ENCODE measurements at places on chromosomes 4 and X.

DNA sequence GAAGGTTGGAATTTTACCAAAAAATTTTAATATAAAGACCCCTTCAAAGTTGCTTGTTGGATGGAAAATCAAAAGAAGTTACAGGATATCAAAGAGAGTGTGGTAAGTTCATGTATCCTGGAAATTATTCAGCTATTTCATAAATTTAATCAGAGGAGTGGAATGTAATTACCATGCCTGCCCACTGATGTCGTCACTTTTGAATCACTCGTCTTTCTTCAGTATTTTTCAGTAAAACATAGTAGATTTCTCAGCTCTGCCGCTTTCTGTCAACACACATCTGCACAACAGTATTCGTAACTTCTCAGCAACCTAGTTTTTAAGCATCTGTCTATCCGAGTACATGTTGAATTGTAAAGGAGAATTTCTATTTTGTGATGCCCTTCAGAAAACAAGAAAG lies 2163.0 kb upstream of the AGA start:
- no peak for DNase-seq

DNA sequence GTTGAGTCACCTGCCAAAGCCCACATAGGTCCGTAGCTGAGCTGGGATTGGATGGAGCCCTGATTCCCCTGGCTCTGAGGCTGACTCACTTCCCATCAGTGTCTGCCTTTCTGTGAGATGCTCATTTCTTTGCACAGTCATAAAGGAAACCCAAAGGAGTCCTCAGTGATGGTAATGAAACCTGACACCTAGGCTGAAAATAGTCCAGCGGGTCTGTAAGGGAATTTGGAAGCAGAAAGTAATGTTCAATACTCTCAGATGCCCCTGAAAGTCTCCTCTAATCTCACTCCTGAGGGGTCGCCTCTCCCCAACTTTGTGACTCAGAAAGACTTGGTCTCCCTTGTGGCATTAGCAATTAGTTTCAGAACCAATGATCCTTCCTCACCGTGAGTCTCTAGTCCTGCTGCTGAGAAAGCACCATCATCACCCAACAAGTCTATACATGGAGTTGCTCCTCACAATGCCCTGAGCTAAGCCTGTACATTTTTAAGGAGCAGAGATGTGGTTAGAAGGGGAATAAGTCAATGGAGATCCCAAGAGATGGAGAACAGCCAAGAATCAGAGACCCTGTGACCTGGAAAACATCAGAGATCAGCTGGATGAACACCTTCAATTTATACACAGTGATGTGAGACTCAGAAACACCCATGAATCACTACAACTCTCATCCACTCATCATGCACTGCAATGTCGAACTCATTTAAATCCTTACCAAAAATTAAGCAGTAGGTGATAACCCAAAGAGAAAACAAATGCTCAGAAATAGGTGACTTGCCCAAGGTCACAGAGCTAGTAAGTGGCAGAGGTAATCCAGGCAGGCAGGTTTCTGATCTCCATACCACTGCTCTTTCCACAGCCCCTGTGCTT lies 219.0 kb upstream of the CPEB2 start:
- DNase-seq, result no peak

GRCh38 chrX:136209016-136209738 lies 42.0 kb downstream of the MAP7D3 start:
- no peak for DNase-seq

DNA sequence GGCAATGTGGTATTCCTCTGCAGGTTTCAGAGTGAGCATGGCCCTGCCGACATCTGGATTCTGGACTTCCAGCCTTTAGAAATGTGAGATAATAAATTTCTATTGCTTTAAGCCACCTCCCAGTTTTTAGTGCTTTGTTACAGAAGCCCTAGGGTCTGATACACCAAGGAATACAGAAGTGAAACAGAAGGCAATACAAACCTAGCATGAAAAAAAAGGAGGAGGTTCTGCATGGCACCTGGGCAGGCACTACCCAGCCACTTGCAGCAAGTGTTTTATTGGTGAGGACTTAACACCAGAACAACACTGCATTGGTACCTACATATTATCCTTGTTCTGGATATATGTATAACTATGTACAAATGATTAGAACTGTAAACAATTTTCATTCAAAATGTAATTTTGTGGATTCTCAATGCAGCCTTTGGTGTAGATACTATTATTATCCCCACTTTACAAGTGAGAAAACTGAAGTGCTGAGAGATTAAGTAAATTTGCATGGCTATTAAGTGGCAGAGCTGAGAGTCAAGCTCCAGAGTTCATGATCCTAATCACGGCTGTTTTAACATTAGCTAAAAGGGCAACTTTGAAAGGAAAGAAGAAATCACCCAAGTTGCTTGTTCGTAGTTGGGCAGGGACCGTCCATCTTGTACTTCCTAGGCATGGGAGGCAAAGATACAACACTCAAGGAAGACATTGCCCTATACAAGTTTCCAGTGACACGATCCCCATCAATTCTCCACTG lies 71.8 kb downstream of the IL21 start:
- DNase-seq, result no peak

GRCh38 chrX:147893741-147894140 lies 18.0 kb upstream of the FMR1 start:
- DNase-seq, result no peak

- DNase-seq, result no peak
Observed at GRCh38 chr4:3703343-3703676, 62.9 kb upstream of the ADRA2C start.

DNA sequence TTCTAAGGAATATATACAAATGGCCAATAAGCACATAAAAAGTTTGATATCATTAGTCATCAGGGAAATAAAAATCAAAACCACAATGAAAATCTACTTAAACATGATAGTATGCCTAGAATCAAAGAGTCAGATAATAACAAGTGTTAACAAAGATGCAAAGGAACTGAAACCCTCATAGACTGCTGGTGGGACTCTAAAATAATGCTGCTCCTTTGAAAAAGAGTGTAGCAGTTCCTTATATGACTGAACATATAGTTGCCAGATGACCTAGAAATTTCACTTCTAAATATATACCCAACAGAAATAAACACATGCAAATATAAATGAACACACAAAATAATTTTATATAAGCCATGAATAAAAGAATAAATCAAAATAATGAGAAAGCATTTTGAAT lies 205.1 kb upstream of the CTSO start:
- no peak for DNase-seq

- DNase-seq, result no peak
Observed at GRCh38 chr4:129822701-129823100, 726.7 kb downstream of the C4orf33 start.
